ENCODE measurements at places on chromosomes 2 and 18.

- no peak for DNase-seq
Measured at GRCh38 chr18:46412916-46413315, 244.1 kb downstream of the LOXHD1 start.

- no peak for DNase-seq
Measured at GRCh38 chr18:79393181-79393634, 2.5 kb upstream of the NFATC1 start.

DNA sequence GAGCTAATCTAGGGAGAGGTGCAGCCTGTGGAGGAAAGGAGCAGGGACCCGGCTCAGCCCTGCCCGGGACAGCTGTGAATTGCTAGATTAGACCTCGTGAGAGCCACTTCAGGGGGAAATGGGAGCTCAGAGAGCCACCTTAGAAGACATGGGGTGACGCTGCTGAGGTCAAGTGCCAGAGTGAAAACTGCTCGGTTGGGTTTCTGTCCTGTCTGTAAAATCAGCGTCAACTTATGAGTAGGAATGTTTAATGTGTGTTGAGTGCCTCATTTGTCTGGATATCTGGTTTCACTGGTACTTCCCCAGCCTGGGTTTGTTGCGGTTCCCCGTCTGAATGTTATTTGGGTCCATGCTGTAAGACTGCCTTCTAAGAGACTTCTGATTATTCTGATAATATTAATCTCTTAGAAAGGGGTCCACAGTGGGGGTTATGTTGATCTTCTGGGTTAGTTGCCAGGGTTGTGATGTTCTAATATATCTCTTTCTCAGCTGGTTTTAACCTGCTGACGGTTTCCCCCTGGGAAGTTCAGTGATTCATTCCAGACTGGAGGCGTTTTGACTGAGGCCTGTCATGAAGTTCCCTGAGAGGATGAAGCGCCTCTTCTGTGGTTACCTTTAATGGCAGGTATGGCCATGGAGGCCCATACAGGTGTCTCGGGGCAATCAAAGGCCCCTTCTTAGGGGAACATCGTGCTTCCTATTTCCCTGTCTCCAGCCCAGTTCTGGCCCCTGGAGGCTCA lies 175.9 kb downstream of the SH3RF3 start:
- DNase-seq, result no peak

DNA sequence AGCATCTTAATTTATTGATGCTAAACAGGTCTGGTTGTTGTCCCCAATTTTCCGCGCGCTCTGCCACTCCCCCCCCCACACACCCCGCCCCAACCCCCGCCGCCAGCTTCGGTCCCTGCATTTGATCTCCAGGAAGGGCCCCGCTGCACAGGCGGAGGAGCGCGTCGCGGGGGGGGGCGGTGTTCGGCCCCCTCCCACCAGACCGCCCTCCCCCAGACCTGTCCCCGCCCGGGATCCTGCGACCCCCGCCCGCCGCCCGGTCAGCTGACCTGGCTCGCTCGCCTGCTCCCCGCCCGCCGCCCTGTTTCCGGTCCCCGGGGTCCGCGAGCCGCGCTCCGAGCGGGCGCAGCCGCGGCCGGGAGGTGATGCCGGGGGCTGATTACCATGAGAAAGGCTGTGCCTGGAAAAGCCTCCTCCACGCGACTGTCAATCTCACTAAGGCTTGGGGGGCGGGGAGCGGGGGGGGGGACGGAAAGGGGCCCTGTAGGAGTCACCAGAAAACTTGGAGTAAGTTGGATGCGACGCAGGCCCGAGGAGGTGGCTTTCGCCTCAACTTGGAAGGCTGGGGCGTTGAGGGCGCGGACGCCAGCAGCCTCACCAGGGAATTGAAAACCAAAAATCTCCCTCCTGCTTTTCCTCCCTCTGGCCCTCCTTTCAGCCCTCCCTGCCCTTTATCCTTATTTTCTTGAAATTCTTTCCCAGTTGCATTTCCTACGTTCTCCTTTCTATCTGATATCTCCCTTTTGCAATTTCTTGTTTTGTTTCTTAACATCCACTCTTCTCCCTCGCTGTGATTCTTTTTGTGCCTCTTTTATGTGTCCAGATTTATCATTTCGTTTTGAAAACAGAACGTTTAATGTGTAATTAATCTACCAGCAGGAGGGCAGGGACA lies 4.4 kb upstream of the ZEB2 start:
- DNase-seq, result no peak

GRCh38 chr2:112035786-112036185 lies 19.3 kb upstream of the TMEM87B start:
- no peak for DNase-seq

- DNase-seq, result no peak
Measured at GRCh38 chr2:88711897-88712296, 20.4 kb downstream of the RPIA start.

DNA sequence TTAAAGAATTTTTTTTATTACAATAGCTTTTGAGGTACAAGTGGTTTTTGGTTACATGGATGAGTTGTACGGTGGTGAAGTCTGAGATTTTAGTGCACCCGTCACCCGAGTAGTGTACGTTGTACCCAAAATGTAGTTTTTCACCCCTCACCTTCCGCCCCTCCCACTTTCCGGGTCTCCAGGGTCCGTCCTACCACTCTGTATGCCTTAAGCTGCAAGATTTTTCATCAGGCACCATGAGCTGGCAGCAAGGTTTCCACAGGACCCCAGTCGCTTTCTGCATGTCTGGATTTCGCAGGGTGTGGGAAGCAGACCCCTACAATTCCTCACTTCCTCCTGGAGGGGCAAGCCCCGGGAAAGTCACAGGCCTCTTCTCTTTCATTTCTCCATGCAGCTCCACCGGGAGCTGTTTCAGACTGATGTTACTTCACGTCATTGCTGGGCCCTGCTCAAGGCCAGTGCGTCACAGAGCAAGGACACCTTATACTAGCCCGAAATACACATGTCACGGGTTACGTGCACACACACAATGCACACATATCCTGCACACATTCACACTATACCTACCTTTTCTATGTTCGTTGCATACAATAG lies 179.1 kb downstream of the ZFP36L2 start:
- DNase-seq, result no peak

Measured in stimulated activated CD4-positive, alpha-beta T cell treated with anti-CD3 and anti-CD28 coated beads, Interleukin-4, amount 100 ng/mL, for 4 hours (primary cell).